ENCODE measurements at places on chromosomes 12 and 14.

DNA sequence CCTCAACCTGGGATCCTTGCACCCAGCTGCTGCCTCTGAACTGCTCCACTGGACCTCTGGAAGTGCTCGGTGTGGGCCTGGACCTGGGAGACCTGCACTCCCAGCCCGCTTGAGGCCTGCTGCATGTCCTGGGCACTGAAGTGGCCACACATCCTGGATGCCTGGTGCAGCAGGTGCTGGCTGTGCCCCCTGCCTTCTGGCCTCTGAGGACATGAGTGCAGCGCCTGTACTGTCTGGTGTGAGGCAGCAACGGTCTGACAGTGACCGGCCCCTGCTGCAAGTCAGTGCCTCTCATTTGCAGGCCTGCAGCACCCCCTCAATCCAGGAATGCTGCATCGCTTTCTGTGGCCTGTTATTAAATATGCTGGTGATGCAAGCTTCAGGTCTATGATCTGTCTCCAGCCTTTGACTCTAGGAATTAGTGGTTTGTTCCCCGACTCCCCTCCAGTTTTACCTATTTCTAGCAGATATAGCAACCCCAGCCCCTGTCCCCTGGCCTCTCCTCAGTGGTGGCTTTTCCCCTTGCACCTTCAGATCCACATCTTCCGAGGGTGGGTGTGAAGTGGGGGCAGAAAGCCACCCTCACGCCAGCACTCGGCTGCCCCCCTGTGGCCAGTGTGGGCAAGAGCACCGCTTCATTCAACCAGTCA lies 3.6 kb downstream of the SMIM41 start:
- peak; percentile 35 for DNase-seq

DNA sequence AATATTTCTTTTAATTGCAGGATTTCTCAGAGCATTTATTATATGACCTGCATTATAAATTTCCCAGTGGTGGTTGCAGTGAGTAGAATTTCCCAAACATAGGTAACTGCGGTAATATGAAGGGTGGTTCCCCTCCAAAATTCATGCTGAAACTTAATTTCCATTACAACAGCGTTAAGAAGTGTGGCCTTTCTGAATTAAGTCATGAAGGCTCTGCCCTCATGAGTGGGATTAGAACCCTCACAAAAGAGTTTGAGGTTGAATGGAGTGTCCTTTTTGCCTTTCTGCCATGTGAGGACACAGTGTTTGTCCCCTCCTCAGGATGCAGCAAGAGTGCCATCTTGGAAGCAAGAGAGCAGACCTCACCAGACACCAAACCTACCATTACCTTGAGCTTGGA lies 233.6 kb downstream of the KTN1 start:
- DNase-seq: no peak

GRCh38 chr12:2555487-2556082 lies 239.2 kb upstream of the FKBP4 start:
- DNase-seq: no peak

GRCh38 chr12:76984566-76984965 lies 80.8 kb downstream of the E2F7 start:
- DNase-seq: no peak

DNA sequence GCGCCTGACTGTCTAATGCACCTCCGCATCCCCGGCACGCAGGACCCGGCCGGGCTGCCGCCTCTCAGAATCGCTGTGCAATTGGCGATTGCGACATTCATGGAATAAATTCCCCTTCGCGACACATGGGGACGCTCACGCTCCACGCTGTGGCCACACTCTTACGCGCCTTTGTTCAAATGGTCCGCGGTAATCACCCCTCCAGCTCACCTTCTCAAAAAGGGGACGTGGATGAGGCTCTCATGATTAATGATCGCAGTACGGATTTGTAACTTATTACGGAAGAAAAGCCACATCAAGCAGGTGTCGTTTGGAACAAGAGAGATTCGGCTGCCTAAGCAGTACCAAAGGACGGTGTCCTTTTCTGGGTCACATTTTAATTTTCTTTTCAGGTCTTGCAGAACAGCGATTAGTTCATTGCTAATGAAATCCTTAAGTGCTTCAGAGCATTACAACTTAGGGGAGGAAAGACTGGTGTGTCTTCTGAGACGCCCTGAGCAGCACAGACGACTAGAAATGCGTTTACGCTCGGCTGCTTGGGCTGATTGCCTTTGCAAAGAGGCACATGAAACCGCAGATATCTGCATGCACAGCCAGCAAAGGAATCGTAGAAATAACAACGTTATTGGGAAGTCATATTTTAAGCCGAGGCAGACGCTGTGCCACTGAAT lies 37.3 kb upstream of the ADGRD1 start:
- DNase-seq: peak; percentile 43

- no peak for DNase-seq
These were observed 95.0 kb downstream of the INSM2 start for GRCh38 chr14:35628989-35629388.

- peak; percentile 95 for DNase-seq
These were observed 35.7 kb downstream of the RAD9B start for GRCh38 chr12:110537605-110538409.

DNA sequence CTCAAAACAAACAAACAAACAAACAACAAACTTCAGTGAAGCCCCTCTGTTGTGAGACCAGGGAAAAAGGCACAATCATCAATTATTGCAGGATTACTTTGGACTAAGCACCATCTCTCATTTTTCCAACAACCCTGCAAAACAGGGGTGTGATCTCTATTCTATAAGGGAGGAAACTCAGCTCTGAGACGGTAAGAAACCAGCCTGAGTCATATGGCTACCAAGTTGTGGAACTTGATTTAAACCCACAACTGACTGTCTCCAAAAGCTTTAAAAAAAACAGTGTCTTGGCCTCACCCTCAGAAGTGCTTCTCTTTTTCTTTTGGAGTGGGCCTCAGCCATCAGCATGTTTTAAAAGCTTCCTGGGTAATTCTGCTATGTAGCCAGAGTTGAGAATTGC lies 49.8 kb downstream of the RIN3 start:
- DNase-seq: no peak

DNA sequence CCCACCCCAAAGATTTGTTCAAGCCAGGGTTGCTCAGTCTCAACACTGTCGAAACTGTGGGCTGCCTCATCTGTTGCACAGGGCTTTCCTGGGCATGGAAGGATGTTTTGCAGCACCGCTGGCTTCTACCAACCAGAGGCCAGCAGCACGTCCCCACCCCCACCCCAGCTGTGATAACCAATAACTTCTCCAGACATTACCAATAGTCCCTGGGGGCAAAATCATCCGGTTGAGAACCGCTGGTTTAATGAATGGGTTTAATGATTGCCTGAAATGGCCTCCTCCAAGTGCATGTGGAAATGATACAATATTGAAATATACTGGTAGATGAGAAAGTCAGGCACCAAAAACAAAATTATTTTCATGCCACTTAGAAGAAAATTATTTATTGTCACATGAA lies 44.5 kb downstream of the RIMBP2 start:
- no peak for DNase-seq

- DNase-seq: no peak
These were observed 11.5 kb downstream of the CBLN3 start for GRCh38 chr14:24417832-24418491.

GRCh38 chr14:101288436-101289229 lies 272.7 kb upstream of the DIO3 start:
- DNase-seq: no peak

GRCh38 chr12:99151744-99152143 lies 495.8 kb upstream of the GARIN6 start:
- DNase-seq: peak; percentile 20

DNA sequence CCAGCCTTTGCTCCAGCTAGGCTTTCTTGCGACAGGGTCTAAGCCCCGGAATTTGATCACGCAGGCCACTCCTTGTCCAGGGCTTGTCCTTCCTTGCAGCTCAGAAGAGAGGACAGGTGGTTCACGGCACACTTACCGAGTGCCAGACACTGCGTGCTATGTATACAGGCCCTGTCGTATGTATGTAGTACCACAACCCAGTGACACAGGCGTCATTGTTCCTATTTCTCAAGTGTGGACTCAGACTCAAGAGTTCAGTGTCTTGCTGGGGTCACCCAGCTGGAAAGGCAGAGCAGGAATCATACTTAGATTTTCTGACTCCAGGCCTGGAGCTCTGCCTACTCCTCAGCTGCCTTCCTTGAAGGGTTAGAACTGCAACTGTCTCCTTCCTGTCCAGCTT lies 153.9 kb downstream of the SMOC1 start:
- DNase-seq: no peak

GRCh38 chr12:46359667-46360280 lies 12.8 kb downstream of the SLC38A2 start:
- DNase-seq: no peak

DNA sequence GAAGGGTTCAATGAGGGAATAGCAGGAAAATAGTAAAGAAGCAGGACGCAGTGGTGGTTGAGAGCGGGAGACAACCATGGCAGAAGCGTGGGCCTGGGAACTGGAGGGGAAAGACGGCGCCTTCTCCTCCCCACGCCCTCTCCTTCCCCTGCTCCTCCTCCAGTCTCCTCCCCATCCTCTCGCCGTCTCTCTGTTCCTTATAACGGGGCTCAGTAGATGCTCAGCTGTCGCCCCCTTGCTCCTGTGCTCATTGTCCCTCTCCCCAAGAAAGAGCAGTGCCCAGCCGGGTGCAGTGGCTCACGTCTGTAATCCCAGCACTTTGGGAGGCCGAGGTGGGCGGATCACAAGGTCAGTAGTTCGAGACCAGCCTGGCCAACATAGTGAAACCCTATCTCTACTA lies 142.0 kb downstream of the BCL11B start:
- DNase-seq: no peak

DNA sequence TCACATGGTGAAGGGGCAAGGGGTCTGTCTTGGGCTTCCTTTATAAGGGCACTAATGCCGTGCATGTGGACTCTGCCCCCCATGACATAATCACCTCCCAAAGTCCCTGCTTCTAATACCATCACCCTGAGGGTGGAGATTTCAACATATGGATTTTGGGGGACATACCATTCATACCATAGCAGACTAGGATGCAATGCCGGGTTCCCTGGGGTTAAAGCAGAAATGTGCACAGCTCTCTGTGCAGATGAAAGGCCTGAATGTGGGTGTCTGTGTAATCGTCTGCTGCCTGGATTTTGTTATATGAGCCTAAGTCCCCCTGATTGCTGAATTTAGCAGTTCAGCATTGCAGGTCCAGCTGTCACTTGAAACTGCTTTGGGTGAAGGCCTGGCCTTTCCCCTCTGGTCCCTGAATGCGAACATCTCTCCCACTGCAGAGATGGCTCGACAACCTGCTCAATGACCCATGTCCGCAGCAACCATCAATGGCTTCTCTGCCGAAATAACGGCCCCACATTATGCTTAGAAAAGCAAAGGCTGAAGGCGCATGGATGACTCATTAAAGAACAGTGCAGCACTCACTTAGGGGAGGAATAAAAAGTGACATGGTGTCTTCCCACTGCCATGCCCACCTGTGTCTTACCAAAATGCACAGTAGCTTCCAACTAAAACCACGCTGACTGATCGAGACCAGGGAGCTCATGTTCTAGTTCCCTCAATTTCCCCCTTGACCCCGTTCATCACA lies 286.3 kb downstream of the DPF3 start:
- no peak for DNase-seq

- DNase-seq: peak; percentile 10
These were observed 17.4 kb downstream of the PAWR start for GRCh38 chr12:79673354-79673753.

DNA sequence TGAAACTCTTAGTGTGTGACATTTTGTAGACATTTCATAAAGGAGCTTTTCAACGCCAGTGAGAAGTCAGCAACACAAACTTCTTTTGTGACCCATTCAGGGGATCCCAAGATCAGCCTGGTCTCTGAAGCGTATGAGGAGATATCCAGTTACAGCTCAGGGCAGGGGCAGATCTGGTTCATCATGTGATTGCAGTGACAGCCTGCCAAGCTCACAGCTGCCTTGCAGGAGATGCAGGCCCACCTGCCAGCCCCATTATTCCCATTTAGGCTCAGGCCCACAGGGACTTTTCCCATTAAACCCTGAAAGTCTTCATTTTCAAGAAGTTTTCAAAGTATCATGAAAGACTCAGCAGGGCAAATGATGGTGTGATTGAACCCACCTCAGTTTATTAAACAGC lies 38.3 kb downstream of the SRGAP1 start:
- DNase-seq: peak; percentile 63

- DNase-seq: no peak
These were observed 79.7 kb downstream of the PTPRR start for GRCh38 chr12:70840656-70841350.

GRCh38 chr14:104205781-104206180 lies 67.4 kb downstream of the KIF26A start:
- no peak for DNase-seq

GRCh38 chr14:54814076-54814475 lies 88.5 kb downstream of the GCH1 start:
- peak; percentile 33 for DNase-seq

GRCh38 chr12:7497661-7498060 lies 5.9 kb downstream of the CD163 start:
- DNase-seq: no peak

- DNase-seq: no peak
These were observed 502.9 kb upstream of the SYT1 start for GRCh38 chr12:78361683-78362082.

- no peak for DNase-seq
These were observed 250.4 kb downstream of the CHST11 start for GRCh38 chr12:104707194-104707593.

DNA sequence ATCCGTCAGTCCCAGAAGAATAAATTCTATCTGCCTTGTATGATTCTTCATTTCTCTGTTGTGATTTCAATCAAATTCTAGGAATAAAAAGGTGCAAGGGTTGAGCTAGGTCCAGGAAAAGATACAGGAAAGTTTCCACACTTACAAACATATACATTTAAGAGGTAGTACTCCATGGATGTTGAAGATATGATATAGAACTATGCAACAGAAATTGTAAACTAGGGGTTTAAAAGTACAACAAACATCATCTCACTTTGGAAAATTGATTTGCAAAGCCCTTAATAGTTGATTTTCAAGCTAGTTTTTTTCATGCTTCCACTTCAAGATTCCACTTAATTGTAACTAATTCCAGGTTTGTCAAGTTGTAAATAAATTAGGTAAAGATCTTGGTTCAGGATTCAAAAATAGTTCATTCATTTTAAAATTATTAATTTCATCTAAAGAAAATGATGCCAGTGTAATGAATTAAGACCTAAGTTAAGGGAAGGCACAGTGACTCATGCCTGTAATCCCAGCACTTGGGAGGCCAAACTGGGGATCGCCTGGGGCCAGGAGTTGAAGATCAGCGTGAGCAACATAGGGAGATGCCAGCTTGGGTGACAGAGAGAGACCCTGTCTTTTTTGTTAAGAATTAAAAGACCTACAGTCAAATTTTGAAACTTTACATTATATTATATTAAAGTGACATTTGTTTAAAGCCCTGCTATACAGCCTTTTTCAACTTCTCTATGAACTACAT lies at the start of gene OR6C70:
TSS of gene OR6C70 (minus strand) at position 51 of the 742 bp plus-strand sequence. CDS start at position 51, 0 bp downstream.
- DNase-seq: no peak

DNA sequence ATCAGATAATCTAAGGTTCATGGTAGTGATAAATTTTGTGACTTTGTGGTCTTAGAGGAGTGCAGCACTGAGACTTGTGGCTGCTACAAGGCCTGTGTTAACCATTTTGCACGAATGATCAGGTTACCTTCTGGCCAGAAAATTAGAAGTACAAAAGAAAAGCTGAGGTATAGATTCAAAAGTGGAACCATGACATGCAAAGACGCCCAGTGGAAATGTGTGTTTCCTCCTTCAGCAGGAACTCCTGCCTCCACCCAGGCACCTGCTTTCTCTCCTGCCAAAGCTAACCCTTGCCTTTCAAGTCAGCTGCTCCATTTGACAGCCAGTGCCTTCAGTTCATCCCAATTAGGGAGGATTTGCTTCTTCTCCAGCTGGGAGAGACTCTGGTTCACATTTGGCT lies 10.1 kb downstream of the PDE6H start:
- DNase-seq: no peak

- DNase-seq: no peak
These were observed 4.8 kb downstream of the PHB2 start for GRCh38 chr12:6965714-6966113.

- DNase-seq: peak; percentile 6
These were observed 240.1 kb upstream of the SRRM4 start for GRCh38 chr12:118741194-118741593.
